ENCODE measurements at places on chromosomes 7 and 10.
A peak's percentile ranks its signal among the peaks of the same experiment; 100 is the strongest.

- DNase-seq, result no peak
Observed at GRCh38 chr10:26987851-26988250, 112.4 kb downstream of the ANKRD26 start.

DNA sequence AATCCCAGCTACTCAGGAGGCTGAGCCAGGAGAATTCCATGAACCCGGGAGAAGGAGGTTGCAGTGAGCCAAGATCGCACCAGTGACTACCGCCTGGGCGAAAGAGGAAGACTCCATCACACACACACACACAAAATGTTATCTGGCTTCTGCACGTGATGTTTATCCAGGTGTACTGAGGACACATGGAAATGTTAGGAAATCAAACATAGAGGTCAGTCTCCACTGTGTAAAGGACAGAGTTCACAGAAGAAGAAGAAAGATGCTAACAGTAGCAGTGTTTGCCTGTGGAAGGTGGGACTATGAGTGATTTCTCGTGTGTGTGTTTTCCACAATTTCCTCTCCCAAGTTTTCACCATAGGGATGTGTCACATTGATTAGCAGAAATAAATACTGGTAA is 256.9 kb downstream of the ELMO1 start:
- no peak for DNase-seq

DNA sequence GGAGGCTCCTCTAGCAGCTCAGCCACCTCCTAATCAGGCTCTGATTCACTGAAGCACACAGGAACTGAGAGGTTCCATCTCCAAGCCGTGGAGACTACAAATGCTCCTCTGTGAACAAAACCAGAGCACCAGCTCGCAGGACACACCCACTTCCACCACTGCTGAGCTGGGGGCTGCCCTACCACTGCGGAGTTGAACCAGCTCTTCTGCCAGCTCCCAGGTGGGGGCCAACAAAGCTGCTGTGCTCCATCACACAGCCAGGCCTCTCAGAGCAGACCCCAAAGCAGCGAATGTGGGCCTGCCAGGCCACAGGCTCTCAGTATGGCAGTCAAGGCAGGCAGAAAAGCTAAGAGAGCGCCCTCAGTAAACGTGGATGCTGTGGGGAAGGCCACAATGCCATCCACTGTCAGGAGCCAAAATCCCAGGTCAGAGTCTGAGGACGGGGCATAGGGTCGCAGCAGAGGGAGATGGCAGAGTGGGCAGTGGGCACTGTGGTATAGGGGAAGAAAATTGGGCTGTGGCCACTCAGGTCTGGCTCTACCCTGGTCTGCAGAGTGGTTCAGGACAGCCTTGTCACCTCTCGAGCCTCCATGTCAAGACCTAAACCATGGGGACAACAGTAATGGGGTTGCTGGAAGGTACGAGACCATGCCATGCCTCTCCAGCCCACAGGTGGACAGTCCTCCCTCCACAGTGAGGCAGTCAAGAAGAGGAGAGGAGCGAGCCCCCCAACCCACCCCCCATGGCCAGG is 82.1 kb downstream of the GRID1 start:
- DNase-seq, result no peak

DNA sequence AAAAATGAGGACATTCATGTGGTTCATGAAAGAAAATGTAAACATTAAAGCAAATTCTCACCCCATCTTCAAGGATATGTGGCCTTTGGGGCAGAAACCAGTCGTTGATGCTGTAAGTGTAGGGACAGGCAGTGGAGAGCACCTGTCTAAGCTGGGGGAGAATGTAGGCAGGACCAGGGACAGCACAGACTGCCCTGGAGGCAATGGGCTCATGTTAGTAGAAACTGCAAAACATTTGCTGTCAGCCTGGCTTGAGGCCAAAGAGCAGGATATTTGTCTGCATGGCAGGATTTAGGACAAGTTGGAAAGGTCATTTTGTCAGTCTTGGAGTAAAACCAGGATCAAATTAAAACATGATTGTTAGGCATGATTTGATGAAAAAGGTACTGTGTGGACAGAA is 211.6 kb upstream of the AGK start:
- no peak for DNase-seq

- DNase-seq, result no peak
Observed at GRCh38 chr10:123135415-123136141, at the start of gene HMX3. Gene HMX3, plus strand, starts transcription at chr10:123135970. Its CDS starts 81 bp downstream, at chr10:123136051.

- peak; percentile 52 for DNase-seq
Observed at GRCh38 chr7:80210400-80210799, 75.8 kb downstream of the GNAI1 start.

Measured in NCI-H2029 (cell line).